ENCODE measurements at places on chromosomes 7 and 10.
A peak's percentile ranks its signal among the peaks of the same experiment; 100 is the strongest.

GRCh38 chr10:49382226-49382625, 13.7 kb downstream of the DRGX start:
- DNase-seq: no peak

GRCh38 chr7:157897681-157898080, 560.9 kb downstream of the DNAJB6 start:
- no peak for DNase-seq

DNA sequence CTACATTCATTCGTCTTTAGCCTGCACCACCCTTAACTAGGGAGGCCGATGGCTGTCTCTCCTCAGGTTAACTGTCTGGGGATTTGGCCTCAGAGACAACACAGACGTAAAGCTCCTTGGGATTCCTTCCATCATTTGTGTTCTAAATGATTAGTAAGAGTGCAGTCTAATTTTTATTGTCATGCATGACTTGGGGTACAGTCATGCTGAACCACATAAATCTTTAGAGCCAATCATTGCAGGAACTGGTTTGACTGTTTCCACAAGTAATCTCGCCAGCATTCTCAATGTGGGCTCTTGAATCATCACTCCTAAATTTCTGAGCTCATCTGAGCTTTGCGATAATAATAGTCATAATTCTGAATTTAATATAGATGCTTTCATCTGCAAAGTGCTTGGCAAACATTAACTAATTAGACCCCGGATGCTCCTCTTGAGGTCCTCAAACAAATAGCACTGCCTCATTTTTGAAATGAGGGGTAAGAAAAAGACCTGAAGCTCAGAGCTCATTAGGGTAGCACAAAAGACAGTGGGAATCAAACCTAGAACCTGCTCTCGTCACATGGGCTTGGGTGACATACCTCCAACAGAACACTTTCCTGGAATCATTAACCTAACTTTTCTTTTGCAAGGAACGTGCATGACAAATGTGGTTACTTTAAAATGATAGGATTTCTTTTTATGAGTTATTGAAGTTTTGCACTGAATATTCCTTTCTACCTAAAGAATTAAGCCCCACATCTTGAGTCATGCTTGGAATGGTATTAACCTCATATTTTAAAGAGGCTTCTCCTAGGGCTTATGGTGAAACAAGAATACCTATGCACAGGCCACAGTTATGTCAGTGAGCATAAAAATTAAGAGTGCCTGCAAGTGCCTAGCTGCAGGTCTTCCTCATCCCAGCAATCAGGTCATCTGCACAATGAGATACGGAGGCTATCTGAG, 118.9 kb upstream of the NRP1 start:
- peak; percentile 86 for DNase-seq

DNA sequence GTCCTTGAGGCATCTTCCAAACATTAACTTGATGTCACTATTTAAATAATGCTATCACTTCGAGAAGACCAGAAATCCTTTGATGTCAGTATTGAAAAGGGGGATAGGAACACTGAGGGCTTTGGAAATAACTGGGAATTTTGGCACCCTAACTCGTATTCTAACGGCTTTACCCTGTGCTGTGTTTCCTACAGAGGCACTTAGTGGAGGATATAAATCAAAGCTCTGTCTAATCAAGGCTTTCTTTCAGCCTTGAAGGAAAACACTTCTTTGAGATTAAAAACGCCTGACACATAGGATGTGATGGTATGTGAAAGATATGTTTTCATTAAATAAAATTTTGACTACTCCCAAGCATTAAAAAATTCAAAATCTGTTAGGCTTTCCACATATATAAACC, 62.3 kb downstream of the CREB5 start:
- DNase-seq: no peak

DNA sequence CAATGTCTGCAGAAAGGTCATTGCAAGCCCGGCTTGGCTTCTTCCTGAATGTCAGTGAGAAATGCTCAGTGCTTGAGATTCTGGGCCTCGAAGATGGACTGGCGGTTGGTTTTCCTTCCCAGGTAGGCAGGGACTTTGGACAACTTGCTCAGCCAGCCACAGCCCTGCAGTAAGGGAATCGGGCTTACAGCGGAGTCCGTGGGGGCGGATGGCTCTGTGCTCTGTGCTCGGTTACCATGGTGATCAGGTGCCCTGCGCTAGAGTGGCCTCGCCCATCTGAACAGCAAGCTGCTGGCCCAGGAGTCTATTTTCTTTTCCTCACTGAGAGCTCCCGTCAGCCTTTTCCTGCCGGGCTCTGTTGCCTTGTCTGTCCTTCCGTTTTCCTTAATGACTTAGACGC, 77.8 kb upstream of the SH2B2 start:
- no peak for DNase-seq

DNA sequence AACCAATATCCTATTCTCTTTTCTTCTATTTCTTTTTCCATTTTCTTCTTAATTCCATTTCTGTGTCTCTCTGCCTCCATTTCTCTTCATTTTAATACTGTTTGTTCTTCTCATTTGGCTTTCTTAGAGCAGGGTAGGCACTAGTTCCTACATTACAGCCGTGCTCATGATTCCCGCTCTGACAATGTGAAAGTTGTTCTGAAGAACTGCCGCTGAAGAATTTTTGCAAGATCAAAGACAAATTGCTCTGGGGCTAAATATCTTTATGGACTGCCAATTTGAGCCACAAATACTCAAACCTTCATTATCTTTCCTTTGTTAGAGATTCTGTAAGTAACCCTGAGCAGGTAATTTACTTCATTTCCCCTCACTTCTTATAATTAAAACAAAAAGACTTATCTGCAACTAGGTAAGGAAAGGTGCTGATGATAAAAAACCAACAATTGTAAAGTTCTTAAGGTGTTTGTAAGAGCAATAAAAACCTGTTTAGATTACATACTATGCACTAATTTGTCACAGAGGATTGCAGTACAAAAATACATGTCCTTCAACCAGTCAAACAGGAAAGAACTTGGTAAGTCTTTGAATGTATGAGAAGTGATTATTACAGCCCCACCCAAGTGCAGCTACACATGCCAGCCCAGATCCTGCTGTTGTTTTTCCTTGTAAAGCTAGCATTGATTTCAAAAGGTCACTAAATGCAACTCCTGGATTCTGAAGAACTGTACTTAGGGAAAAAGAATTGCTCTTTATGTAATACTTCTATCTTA, 127.5 kb downstream of the COL28A1 start:
- DNase-seq: peak; percentile 85

DNA sequence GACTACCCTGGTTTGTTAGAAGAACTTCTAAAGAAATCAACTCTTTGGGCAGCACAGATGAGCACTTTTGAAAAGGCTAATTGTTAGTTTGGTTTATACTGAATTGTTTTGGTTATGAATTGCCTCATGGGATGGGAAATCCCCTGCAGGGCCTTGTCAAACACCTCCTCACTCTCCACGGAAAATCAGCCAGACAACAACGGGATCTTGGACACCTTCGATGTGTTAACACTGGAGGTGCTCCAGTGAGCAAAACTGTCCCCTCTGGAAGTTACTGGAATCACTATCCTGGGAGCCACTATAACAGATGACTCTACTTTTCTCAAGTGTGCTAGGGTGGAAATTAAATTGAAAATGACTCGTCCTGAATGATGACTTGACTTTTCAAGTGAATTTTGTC, 38.7 kb downstream of the CDK6 start:
- DNase-seq: peak; percentile 49

DNA sequence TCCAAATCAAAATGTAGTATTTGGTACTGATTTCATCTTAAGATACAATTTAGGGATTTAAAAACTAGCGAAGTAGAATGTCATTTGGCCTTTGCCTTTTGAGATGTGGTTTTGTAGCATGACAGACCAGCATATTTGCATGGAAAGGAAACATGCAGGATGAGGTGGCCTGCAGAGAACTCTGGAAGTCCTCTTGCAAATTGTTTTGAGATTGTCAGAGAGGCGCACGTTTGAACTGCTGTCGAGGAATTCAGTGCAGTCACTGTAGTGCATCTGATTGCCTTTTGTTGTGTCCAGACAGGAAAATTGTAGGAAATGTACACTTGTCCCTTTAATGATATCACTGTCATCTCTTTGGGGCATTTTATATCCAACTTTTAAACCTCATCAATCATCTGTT, 136.7 kb downstream of the CELF2 start:
- DNase-seq: no peak

DNA sequence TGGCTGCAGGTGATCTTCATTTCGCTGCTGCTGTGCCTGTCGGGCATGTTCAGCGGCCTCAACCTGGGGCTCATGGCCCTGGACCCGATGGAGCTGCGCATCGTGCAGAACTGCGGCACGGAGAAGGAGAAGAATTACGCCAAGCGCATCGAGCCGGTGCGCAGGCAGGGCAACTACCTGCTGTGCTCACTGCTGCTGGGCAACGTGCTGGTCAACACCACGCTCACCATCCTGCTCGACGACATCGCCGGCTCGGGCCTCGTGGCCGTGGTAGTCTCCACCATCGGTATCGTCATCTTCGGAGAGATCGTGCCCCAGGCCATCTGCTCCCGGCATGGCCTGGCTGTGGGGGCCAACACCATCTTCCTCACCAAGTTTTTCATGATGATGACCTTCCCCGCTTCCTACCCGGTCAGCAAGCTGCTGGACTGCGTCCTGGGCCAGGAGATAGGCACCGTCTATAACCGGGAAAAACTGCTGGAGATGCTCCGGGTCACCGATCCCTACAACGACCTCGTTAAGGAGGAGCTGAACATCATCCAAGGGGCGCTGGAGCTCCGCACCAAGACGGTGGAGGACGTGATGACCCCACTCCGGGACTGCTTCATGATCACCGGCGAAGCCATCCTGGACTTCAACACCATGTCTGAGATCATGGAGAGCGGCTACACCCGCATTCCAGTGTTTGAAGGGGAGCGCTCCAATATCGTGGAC, 1.3 kb downstream of the CNNM2 start:
- DNase-seq: peak; percentile 17

DNA sequence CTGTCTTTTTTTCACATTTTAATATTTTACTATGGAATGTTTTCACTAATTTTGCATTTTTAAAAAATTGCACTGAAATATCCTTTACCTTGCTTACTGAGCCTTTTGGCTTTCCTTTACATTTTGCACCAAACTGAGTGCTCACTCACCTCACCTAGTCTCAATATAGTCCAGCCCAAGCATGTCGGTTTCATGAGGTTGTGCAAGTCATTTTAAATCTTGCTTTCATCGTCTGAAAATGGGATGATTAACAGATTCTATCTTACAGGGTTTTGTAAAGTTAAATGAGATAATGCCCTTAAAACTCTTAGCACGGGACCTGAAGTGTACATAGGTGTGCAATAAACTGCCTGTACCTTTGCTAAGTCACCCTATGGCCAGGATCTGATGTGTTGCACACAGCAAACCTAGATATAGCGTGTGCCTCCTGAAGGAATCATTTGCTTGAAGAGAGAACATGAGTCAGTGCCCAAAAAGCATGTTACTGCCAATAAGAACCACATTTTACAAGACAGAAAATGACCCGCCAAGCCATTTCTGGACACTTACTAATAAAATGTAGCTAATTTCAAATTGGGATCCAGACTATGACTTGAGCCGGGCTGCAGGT, 199.8 kb downstream of the JCAD start:
- peak; percentile 75 for DNase-seq

DNA sequence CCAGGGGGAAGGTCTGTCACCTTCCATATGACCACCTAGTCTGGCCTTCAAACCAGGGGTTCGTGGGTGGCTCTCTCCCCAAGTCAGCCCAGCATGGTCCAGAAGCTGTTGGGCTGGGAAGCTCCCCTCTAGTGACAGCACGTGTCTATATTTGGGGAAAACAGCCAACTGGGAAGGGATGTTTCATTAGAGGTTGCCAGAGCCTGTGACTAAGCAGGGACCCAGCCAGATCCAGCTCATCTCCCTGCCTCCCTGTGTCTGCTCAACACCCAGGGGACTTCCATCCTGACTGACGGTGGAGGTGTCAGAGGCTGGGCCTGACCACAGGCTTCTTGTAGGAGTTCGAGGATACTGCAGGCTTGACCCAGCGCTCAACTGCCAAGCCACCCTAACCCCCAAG, 10.5 kb downstream of the STYXL1 start:
- peak; percentile 28 for DNase-seq

DNA sequence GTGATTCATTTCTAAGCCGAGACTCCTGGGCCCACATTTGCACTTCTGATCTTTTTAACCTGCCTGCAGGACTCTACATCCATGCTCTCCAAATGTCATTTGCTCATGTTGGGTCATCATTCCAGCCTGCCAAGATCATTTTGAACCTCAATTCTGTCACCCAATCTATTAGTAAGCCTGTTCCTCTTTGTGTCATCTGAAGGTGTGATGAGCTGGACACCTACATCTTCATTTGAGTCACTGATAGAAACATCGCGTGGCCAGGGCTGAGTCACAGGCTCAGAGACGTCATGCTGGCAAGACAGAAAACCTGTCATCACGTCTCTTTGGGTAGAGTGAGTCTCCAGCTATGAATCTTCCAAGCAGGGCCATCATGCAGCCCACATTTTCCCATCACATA, 65.3 kb upstream of the SLF2 start:
- peak; percentile 83 for DNase-seq

DNA sequence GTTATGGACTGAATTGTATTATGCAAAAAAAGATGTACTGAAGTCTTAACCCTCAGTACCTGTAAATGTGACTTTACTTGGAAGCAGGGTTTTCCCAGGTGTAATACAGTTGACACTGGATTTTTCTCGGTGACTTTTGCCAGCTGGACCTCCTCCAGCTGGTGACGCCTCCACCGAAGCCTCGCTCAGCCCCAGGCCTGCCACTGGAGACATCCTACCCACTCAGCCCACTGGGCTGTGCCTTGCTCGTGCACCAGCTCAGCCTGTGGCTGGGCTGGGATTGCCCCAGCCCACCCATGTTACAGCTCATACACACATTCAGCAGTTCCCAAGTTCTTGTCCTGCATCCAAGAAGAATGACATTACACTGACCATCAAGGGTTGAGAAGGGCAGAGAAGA, 42.4 kb upstream of the GPR22 start:
- no peak for DNase-seq

GRCh38 chr10:59240582-59241183, 64.2 kb downstream of the PHYHIPL start:
- DNase-seq: peak; percentile 53

DNA sequence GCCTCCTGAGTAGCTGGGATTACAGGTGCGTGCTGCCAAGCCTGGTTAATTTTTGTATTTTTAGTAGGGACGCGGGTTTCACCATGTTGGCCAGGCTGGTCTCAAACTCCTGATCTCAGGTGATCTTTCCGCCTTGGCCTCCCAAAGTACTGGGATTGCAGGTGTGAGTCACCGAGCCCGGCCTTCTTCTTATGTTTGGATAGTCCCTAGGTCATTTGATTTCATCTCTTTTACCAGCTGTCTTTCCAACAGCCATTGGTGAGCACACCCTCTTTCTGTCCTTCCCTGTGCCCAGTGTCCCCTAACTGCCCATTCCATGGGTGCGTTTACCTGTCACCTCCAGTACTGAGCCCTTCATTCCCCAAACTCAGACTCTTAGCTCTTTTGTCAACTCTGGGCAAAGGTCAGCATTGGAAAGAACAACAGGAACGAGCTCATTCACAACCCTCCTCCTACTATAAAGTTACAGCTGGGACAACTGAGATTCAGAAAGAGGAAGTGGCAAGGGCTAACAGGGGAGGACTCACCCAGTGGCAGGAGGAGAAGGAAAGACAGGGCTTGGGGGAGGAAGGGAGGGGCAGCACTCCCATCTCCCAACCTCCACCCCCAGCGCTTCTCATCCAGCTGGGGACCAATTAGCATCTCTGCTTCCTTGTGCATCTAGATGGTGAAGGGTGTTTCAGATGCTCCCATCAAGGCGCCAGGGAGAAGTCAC, 5.6 kb downstream of the SSC4D start:
- DNase-seq: no peak

Data from epithelial cell of esophagus (primary cell).